Omental fat pad (tissue), 4 donors: ENCODE measurements at places on chromosomes 2 and 18.

- DNase-seq: no peak
Observed at GRCh38 chr2:205675861-205676516, 6.3 kb upstream of the NRP2 start.

- no peak for DNase-seq
Observed at GRCh38 chr2:71277536-71278103, 50.7 kb upstream of the PAIP2B start.

GRCh38 chr2:96323849-96324248 lies 1.3 kb upstream of the ITPRIPL1 start:
- DNase-seq: no peak

GRCh38 chr2:178892751-178893625 lies 85.8 kb upstream of the TTN start:
- DNase-seq: no peak

DNA sequence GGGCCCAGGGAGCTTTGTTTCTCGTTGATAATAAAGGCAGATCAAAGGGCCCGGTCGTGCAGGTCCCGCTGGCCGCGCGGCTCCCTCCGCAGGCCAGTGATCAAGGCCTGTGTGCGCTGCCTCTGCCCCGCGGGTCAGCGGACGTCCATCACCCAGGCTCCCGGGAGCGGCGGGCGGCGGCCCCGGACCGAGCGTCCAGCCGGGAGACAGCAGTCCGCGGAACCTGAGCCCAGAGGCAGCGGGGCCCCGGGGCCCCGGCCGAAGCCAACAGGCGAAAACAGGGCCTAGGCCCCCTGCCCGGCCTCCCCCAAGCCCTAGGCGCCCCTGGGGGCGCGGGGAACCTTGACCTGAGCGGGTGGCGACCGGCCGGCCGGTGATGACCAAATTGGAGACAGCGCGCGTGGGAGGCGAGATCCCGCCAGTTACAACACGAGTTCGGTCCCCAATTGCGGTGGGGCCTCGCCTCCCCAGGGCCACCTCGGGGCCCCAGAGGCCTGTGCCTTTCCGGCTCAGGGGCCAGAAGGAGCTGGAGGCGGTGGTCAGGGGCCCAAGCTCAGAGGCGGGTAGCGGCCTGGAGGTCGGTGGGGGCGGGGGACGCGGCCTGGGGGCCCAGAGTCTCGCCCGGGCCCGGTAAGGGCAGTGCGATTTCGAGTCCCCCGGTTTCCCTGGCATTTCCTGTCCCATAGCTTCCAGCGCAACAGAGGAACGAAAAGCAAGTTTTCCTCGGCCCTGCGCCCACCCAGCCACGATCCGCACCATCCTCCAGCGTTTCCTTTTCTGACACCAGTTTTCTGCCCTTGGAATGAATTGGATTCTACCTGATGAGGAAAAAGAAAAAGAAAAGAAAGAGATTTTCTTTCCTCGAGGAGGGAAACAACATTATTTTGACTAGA lies 5.9 kb downstream of the SP9 start:
- DNase-seq: no peak

- DNase-seq: no peak
Observed at GRCh38 chr2:229571243-229571642, 143.1 kb downstream of the DNER start.

- no peak for DNase-seq
Observed at GRCh38 chr2:108330979-108331378, 42.3 kb downstream of the SULT1C2 start.

- DNase-seq: no peak
Observed at GRCh38 chr2:162149466-162149865, 2.6 kb downstream of the GCG start.

DNA sequence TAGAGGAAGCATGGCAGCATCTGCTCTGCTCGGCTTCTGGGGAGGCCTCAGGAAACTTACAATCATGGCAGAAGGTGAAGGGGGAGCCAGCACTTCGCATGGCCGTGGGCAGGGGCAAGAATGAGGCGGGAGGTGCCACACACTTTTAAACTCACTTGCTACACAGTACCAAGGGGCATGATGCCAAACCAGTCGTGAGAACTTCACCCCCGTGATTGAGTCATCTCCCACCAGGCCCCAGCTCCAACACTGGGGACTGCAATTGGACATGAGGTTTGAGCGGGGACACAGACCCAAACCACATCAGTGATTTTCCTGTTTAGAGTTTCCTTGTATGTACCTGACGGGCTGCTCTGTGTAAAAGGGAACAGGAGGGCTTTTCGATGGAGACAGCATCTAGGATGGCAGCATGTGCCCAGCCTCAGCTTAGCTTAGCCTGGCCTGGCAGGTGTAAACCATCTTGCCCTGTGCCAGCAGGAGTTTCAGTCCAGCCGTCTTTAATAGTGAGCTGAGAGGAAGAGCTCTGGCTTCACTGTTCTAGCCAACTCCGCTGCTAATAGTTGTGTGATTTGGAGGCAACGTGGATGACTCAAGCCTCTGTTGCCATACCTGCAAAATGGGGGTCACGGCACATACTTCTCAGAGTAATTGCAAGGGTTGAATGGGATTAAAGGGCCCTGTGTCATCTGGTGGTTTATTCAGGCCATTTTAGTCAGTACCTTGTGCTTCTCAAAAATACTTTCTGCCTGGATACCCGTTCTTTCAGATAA lies 101.8 kb downstream of the ASAP2 start:
- DNase-seq: no peak

DNA sequence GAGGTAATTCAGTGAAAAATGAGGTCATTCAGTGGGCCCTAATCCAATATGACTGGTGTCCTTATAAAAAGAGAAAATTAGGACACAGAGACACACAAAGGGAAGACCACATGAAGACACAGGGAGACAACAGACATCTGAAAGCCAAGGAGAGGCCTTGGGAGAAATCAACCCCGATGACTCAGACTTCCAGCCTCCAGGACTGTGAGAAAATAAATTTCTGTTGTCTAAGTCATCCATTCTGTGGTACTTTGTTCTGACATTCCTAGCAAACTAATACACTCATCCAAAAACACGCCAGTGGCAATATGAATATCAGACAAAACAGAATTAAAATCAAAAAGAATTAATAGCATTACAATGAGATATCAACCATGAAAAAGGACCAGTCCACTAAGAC lies 303.7 kb downstream of the SS18 start:
- DNase-seq: no peak

GRCh38 chr2:134079373-134079772 lies 174.5 kb upstream of the MGAT5 start:
- no peak for DNase-seq

DNA sequence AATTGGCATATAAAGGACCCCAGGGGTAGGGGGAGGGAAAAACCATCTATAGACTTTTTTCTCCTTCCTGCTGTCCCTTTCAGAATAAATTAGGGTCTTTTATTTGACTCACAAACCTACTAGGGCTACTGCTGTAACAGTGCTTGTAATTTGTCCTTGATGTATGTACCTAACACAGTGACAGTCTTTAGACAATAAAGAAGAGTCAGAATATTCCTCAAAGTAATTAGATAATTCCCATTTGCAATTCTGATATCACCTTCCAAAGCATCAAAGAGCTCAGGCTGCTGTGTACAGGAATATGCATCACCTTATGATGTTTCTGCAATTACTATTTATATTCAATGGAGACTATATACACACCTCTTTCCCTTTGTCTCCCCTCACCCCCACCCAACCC lies 161.7 kb downstream of the MREG start:
- no peak for DNase-seq

- DNase-seq: no peak
Observed at GRCh38 chr2:193907561-193907960, 1712.8 kb upstream of the TMEFF2 start.

GRCh38 chr2:175984846-175985245 lies 17.2 kb downstream of the LNPK start:
- no peak for DNase-seq

GRCh38 chr2:21231985-21232384 lies 108.2 kb downstream of the TDRD15 start:
- no peak for DNase-seq

- DNase-seq: no peak
Observed at GRCh38 chr18:63186520-63187222, 132.9 kb downstream of the BCL2 start.

DNA sequence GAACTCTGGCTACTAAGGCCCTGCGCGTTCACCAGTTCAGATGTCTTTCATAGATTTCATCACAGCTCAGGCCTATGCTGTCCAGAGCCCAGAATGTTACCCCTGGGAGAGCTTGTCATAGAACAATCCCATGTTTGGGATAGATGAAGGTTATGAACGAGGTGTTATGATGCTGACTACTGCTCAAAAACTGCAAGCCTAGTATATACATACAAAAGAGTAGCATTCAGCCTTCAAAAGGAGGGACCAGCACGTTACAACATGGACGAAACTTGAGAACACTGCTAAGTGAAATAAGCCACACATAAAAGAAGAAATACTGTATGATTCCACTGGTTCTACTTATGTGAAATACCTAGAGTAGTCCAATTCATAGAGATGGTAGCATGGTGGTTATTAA lies 401.9 kb downstream of the NBAS start:
- no peak for DNase-seq

DNA sequence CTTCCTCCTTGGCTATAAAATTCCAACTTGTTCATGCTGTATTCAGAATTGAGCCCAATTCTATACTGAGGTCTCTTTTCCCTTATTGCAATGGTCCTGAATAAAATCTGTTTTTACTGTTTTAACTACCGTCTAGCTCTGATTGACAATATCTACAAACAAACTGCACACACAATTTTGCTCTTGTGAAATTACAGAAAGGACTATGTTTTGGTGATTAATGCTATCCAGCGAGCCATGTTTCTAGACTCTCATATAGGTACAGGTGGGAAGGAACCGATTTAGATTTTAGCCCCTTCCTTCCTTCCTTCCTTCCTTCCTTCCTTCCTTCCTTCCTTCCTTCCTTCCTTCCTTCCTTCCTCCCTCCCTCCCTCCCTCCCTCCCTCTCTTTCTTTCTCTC lies 254.4 kb downstream of the SLC4A3 start:
- no peak for DNase-seq

DNA sequence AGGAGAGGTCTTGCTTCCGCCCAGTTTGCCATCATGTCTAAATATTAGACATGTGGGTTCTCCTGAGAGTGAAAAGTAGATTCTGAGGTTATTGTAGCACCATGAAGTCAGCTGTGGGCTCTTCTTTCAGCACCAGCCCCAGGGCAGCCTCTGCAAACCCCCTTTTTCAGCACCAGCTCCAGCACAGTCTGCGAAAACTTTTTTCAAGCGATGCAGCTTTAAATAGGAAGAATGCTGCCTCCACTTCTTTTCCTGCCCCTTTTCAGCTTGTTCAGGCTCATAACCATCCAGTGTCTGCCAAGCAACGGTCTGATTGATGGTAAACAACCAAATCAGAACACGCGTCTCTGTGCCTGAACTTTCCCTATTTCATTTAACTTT lies at the start of gene COL5A2:
Gene COL5A2 (minus strand): TSS at position 192 of the 381 bp plus-strand sequence. CDS start 157 bp downstream, at position 35.
- no peak for DNase-seq

DNA sequence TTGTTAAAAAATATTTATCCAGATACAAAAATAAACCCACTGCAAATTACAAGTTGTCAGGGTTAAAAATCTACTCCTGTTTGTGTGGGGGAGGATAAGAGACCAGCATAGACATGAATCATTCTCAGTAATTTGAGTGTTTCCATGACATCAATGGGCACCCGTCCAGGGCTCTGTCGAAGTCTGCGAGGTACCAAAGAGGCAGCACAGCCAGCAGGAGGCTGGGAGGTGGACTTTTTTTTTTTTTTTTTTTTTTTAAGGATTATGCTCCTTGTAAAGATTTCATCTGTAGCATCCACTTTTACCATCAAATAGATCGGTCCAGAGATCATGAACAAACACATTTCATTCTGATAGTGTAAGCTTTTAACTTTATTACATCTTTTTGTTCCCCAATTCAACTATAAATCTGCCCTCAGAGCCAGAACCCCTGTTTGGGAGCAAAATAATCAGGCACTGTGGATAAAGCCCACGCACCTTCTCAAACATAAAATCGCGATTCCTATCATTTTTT lies 182.0 kb downstream of the TCF4 start:
- peak; percentile 88 for DNase-seq
